ENCODE measurements at places on chromosomes 1 and 21.

- no peak for DNase-seq
These were observed 91.9 kb downstream of the IGSF21 start for GRCh38 chr1:18199462-18199861.

- no peak for DNase-seq
These were observed 47.1 kb downstream of the WNT9A start for GRCh38 chr1:227900571-227901051.

DNA sequence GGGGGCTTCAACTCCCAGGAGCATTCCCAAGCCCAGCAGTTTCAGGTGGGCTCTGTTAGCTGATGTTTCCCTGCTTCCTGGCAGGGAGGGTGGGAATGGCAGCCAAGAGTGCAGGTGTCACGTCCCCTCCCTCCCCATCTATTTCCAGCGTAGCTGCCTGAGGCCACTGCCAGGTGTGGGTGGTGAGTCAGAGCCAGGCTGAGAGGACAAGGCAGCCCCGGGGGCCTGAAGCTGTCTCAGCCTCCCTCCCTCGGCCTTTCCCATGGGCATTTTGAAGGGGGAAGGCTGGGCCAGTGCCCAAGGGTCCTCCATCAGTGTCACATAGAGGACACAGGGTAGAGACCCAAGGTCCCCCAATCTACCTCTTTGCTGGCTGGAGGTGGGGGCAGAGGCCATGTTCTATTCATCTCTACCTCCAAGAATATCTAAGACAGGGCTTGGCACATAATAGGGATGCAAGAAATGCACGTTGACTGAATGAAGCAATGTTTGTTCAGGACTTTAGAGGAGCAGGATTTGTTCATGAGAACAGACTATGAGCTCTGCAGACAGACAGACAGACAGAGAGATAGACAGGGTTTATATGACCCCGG is 34.4 kb upstream of the ID3 start:
- DNase-seq = no peak

- DNase-seq = no peak
These were observed 777 bp upstream of the METTL25B start for GRCh38 chr1:156727492-156727891.

DNA sequence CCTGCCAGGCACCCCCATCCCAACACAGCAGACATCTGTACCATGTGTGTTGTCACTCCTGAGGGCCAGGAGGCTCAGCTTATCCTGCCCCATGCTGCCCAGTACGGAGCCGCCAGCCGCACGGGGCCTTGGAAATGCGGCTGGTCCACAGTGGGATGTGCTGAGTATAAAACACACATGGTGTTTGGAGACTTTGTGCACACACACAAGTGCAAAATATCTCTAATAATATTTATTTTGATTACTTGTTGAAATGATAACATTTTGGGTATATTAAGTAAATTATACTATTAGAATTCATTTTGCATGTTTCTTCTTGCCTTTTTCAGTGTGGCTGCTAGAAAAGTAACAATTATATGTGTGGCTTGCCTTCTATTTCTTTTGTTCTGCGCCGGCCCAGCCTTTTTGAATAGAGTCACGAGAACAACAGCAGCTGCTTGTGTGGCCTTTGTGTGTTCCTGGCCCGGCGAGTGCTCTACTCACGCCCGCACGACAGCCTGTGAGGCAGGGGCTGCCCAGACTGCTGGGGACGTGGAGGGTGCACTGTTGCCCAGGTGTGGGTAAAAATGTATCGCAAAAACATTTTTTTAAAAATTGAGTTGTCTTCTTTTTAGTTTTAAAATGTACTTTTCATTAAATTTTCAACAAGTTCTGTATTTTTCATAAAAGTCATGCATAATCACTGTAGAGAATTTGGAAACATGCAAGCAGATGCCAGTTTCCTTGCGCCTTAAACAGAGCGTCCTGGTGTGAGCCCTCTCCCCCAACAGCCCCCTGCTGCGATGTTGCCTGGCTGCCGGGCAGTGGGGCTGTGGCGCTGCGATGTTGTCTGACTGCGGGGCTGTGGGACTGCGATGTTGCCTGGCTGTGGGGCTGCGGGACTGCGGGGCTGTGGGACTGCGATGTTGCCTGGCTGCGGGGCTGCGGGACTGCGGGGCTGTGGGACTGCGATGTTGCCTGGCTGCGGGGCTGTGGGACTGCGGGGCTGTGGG is 35.5 kb downstream of the COQ8A start:
- no peak for DNase-seq

DNA sequence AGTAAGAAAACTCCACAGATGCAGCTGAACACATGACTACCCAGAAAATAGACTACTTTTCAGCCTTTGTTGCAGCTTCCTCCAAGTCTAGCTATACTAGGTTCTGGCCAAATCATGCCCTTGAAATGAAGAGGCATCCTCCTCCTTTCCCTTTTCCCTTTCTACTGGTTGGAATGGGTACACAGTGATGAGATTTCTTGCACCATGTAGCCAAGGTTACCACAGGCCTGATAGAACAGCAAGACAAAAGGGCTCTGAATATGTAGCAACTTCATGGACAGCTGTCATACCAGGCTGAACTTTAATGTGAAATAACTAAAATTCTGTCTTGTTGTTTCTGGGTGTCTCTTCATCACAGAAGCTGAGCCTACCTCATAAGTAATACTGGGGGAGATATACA is 146.5 kb downstream of the PDE4B start:
- no peak for DNase-seq

DNA sequence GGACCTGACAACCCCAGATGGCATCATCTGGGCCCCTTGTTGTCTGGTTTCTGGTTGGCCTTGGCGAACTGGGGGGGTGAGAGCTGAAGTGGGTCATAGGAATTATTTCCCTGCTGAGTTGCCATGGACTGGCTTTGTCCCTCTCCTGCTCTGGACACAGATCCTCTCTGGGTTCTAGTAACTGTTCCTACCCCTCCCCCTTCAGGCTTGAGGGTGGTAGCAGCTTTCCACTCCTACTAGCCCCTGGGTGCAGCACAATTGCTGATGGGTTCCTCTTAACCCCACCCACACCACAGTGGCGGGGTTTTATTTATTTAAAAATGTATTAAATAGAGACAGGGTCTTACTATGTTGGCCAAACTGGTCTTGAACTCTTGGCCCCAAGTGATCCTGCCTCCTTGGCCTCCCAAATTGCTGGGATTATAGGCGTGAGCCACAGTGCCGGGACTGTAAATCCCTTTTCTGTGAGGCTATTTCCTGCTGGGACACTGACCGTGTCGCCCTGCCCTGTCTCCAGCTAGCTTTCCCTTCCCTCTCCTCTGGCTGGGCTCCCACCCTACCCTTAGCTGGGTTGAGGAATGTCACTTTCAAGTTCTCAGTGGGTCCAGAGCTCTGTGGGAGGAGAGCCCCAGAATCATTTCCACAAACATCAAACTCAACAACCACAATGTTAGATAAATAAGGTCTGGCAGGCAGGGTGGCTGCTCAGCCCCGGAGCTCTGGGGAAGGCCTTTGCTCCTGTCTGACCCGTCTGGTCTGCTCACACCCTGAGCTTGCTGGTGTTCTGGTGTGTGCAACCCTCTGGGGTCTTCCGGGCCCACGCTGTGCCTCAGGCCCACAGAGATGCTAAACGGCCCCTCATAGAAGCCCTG is 112.7 kb upstream of the WNT4 start:
- DNase-seq = no peak

- DNase-seq = no peak
These were observed 109.2 kb upstream of the RUNX3 start for GRCh38 chr1:25039229-25039628.

DNA sequence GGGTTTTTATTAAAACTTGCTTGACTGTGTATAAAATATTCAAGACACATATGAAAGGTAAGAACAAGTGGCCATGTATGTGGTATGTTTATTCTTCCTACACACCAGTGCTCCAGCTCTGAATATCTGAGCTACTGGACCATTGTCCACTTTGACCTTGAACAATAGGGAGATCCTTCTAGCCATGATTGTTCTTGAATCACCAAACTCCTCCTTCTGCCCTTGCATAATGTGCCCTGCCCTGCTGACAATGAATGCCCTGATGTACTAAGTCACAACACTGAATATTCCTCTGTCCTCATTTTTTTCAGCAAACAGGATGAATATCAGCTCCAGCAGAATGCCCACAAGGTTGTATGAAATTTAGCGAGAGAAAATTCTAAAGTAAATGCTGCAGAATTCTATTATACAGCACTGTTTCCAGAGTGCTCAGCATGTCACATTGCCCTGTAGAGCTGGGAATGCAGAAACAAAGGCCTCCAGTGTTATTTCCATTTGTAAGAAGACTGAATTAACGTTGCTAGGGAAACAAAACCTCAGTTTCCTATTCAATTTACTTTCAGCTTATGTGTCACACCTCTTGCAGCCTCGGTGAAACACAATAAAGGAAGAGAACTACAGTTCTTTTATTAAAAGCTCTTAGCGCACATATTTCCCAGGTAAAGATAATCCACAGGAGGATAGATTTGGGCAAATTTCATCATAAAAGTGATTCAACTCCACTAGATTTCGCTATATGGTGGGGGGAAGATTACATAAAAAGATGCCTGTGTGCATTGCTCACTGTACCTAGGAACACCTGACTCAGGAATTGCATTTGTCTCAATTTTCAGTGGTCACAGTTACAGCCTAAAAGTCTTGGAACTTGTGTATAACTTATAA is 187.4 kb upstream of the ATP1B1 start:
- DNase-seq = no peak

DNA sequence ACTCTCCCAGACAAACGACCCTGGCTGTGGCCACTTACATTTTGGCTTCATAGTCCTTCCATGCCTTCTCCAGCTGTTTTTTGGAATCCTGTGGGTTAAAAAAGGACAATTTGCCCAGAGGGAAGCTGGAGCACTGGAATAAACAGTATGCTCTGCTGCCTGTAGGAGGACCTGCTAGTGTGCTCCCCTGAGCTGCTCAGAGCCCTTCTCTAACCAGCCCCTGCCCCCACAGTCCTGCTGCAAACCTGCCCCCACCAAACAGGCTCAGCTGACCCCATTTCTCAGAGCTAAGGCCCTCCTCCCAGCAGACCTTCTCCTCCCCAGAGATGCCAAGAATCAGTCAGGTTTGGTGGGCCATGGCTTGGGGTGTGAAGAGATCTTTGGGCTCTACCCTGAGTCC is 26.9 kb upstream of the TCEA3 start:
- no peak for DNase-seq

DNA sequence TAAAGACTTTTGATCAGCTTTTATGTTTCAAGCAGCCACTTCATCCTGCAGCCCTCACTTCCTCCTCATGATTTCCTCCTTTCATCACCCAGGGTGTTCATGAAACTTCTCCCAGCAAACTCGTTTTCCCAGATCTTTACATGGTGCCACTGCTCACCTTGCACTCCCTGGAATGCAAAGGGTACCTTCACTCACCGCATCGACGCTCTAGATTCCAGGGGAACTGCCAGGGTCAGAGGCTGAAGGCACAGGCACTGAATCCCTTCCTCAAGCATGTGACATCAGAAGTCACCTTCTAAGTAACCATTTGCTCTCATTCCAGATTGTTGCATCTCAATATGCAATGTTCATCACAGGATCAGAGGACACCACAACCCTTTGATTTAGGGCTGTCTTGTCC is 82.8 kb downstream of the PRKAB2 start:
- no peak for DNase-seq

- DNase-seq = no peak
These were observed 390.9 kb downstream of the KCNH1 start for GRCh38 chr1:210743038-210743437.

GRCh38 chr1:77768006-77768405 is 8.4 kb upstream of the USP33 start:
- no peak for DNase-seq

GRCh38 chr1:58814251-58815068 is 30.6 kb upstream of the JUN start:
- peak; percentile 22 for DNase-seq

- no peak for DNase-seq
These were observed 75.2 kb upstream of the TARDBP start for GRCh38 chr1:10936998-10937901.

- DNase-seq = no peak
These were observed 36.6 kb downstream of the CDC42 start for GRCh38 chr1:22089134-22089571.

DNA sequence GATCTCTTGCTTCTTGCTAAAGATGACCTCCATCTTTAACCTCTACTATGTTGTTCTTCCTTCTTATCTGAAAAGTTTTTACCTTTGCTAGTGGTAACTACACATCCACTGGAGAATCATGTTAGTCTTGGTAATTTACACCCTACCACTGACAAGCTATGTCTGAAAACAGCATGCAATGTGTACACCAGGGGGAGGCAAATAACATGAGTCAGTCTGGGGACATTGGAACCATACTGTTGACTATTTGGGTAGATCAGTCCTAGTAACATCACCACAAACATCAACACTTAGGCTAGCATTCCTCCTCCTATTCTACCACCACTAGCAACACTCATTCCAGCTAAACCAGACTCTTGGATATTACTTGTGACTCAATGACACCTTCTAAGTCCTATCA is 549.0 kb downstream of the KCNT2 start:
- no peak for DNase-seq

- no peak for DNase-seq
These were observed 20.6 kb upstream of the CCDC190 start for GRCh38 chr1:162881590-162881989.

GRCh38 chr1:234495231-234495990 is 16.4 kb upstream of the TARBP1 start:
- no peak for DNase-seq

GRCh38 chr1:63322114-63322943 is at the start of gene FOXD3:
FOXD3 (plus strand) TSS chr1:63322567; CDS start chr1:63323059, 492 bp downstream.
- no peak for DNase-seq

DNA sequence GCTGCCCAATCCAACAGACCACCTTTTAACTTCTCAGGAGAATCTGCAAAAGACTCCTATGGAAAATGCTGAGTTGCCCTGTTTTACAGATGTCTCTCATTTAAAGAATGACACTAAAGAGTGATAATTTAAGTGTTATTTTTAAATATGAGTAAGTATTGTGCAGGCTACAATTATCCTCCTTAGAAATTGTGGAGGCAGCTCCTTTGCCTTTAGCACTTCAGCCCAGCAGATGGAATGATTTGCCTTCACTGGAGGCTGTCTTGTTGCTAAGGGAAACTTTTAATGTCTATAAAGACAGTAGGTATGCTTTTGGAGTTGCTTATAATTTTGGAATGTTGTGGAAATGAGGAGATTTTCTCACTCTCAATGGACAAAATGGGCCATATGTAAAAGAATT is 1345.5 kb downstream of the NCAM2 start:
- no peak for DNase-seq

GRCh38 chr1:115068826-115069585 is 20.3 kb downstream of the TSPAN2 start:
- no peak for DNase-seq

DNA sequence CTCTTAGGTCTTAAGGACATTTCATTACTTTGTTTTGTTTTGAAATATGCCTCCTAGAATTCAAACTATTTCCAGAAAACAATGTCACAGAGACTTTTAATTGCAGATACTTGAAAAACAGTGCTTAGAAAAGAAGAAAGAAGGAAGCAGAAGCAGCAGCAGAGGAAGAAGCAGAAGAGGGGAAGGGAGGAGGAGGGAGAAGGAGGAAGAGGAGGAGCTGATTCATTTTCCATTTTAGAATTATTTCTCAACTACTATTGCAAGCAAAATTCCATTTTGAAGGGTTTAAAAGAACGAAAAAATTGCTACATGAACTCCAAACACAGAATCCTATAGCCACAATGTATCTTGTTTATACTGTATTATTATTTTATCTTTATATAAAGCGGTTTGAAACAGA is 13.9 kb downstream of the RC3H1 start:
- DNase-seq = no peak

- DNase-seq = no peak
These were observed 532.3 kb downstream of the USP25 start for GRCh38 chr21:16262091-16262490.

- no peak for DNase-seq
These were observed 694 bp downstream of the ZBTB7B start for GRCh38 chr1:155003227-155003765.

- no peak for DNase-seq
These were observed 40.0 kb downstream of the COQ8A start for GRCh38 chr1:226980122-226980560.
